ENCODE measurements at places on chromosomes 7 and 10. TPM values are rescaled to one million over a fixed set of nuclear protein-coding genes. Genes with fewer than 3 reads are reported as not detected.

The MARVELD1 gene
- total RNA-seq, result 8.8 TPM

The CLRN3 gene
- total RNA-seq, result not detected

The KLLN gene
- 0.18 TPM for total RNA-seq

The PCLO gene
- total RNA-seq, result 6.2 TPM
